Gastrocnemius medialis (tissue), 4 donors: ENCODE measurements at places on chromosomes 12 and 14.
A peak's percentile ranks its signal among the peaks of the same experiment; 100 is the strongest.

DNA sequence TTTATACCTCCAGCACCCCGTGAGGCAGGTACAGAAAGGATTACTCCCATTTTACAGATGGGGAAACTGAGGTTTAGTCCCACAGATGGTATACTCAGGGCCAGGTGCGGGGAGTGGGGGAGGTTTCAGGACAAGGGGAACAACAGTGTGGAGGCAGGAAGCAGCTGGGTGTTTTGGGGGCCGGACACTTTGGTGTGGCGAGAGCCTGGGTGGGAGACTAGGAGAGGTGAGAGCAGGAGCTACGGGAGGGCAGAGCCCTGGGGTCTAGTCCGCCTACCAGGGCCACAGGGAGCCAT lies 61.7 kb downstream of the DIO3 start:
- no peaks in the 10 kb centered on the region for H3K27me3 ChIP-seq
- H3K27ac ChIP-seq = no peak overlapping the region
- H3K4me3 ChIP-seq = no peak overlapping the region
- H3K4me1 ChIP-seq = peaks cover 5% of the 10 kb centered on the region

DNA sequence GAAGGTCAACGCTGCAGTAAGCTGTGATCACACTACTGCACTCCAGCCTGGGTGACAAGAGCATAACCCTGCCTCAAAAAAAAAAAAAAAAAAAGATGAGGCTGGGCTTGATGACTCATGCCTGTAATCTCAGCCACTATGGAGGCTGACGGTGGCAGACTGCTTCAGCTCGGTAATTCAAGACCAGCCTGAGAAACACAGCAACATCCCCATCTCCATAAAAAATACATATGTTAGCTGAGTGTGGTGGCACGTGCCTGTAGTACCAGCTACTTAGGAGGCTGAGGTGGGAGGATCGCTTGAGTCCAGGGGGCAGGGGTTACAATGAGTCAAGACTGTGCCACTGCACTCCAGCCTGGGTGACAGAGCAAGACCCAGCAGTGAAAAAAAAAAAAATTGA lies 50.4 kb downstream of the GXYLT1 start:
- no peak for DNase-seq
- no peak overlapping the region for H3K4me3 ChIP-seq
- no peaks in the 10 kb centered on the region for H3K36me3 ChIP-seq
- no peaks in the 10 kb centered on the region for H3K4me1 ChIP-seq
- no peak overlapping the region for H3K27ac ChIP-seq

DNA sequence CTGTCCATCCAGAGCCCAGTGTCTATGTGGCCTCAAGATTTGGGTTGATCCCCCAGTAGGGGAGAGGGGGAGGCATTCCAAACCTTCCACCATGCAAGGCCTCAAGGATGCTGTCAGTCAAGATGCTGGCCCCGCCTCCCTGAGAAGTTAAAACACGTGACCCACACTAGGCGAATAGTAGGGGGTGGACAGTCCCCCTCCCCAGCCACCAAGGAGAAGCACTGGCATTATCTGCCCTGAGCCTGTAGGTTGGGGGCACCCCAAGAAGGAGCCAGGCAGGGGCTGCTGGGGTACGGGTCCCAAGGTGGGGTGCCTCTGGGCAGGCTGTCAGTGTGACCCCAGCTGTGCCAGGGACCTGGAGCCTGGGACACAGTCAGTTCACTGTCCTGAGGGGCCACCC lies 2.3 kb downstream of the SLC25A29 start:
- no peak for DNase-seq
- H3K36me3 ChIP-seq = no peaks in the 10 kb centered on the region
- no peak overlapping the region for H3K27ac ChIP-seq
- H3K27me3 ChIP-seq = no peaks in the 10 kb centered on the region
- H3K4me3 ChIP-seq = no peak overlapping the region
- H3K4me1 ChIP-seq = peaks cover 10% of the 10 kb centered on the region

GRCh38 chr12:110767863-110768262 lies 25.2 kb upstream of the PPP1CC start:
- H3K27ac ChIP-seq = no peak overlapping the region
- DNase-seq = no peak
- no peak overlapping the region for H3K4me3 ChIP-seq
- H3K36me3 ChIP-seq = no peaks in the 10 kb centered on the region

DNA sequence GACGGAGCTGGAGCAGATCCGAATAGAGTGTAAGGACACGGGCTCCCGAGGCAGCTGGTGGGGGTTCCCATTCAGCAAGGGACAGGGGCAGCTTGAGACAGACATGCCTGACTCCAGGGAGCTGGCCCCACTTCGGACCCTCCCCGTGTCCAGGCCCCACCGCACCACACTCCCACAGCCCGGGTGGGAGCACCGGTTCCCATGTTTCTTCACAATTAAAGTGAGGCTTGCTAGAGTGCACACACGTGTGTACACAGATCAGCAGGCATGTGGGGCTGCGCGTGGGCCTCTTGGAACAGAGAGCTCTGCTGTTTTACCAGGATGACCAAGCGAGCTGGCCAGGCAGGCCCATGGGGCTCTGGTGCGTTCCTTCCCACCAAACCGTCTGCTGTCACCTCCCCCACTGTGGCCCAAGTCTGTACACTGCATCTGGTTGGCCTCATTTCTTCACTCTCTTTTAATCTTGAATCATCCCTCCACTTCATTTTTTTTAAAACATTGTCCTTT lies 48.0 kb downstream of the SLC6A12 start:
- no peak overlapping the region for H3K4me3 ChIP-seq
- DNase-seq = no peak
- H3K27ac ChIP-seq = no peak overlapping the region
- peaks cover 6% of the 10 kb centered on the region for H3K27me3 ChIP-seq
- H3K4me1 ChIP-seq = no peaks in the 10 kb centered on the region

GRCh38 chr14:79318371-79318770 lies 892.9 kb downstream of the DIO2 start:
- peaks cover 2% of the 10 kb centered on the region for H3K27me3 ChIP-seq
- no peaks in the 10 kb centered on the region for H3K36me3 ChIP-seq
- DNase-seq = no peak
- no peak overlapping the region for H3K4me3 ChIP-seq
- H3K4me1 ChIP-seq = no peaks in the 10 kb centered on the region

DNA sequence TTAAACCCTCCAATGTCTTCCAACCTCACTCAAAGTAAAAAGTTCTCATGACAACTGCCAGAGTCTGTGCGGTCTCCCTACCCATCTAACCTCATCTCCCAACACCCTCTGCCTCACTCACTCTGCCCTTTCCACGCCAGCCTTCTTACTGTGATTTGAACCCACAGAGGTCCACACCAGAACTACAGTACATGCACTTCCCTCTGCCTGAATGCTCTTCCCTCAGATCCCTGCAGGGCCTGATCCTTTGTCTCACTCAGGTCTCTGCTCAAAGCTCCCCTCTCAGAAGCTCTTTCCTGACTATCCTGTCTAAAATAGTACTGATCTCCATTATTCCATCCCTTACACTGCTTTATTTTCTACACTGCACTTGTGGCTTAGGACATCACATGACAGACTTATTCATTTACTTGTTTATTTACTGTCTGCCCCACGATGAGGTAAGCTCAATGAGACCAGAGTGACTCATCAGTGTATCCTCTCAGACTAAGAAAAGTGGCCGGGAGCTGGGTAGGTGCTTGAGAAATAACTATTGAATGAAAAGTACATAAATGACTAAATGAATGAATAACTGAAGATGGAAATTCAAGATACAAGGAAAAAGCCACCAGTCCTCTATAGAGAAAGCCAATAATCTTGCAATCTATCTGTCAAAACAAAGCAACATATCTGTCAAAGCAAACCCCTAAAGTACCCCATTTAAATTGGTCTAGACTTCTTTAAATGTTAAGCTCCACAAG lies 17.1 kb downstream of the POMT2 start:
- no peaks in the 10 kb centered on the region for H3K36me3 ChIP-seq
- no peaks in the 10 kb centered on the region for H3K27me3 ChIP-seq
- peak; percentile 69 for DNase-seq
- H3K27ac ChIP-seq = peak overlapping the region; percentile 97
- peaks cover 71% of the 10 kb centered on the region for H3K4me1 ChIP-seq
- H3K4me3 ChIP-seq = no peak overlapping the region

GRCh38 chr12:118418385-118419057 lies 42.2 kb downstream of the SUDS3 start:
- no peak for DNase-seq
- no peak overlapping the region for H3K4me3 ChIP-seq
- peaks cover 39% of the 10 kb centered on the region for H3K36me3 ChIP-seq
- peak overlapping the region; percentile 29 for H3K27ac ChIP-seq

GRCh38 chr12:48388460-48388859 lies 37.7 kb upstream of the ZNF641 start:
- no peak overlapping the region for H3K27ac ChIP-seq
- H3K36me3 ChIP-seq = no peaks in the 10 kb centered on the region
- no peaks in the 10 kb centered on the region for H3K27me3 ChIP-seq
- H3K4me3 ChIP-seq = no peak overlapping the region
- no peak for DNase-seq

DNA sequence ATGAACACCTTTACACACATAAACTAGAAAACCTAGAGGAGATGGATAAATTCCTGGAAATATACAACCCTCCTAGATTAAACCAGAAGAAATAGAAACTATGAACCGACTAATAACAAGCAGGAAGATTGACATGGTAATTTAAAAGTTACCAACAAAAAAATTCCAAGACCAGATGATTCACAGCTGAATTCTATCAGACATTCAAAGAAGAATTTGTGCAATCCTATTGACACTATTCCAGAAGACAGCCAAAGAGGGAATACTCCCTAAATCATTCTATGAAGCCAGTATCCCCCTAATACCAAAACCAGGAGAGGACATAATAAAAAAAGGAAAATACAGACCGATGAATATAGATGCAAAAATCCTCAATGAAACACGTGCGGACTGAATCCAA lies 102.6 kb upstream of the KRR1 start:
- no peak overlapping the region for H3K27ac ChIP-seq
- no peak for DNase-seq
- no peak overlapping the region for H3K4me3 ChIP-seq
- no peaks in the 10 kb centered on the region for H3K36me3 ChIP-seq

- H3K4me3 ChIP-seq = no peak overlapping the region
- H3K27me3 ChIP-seq = no peaks in the 10 kb centered on the region
- H3K36me3 ChIP-seq = no peaks in the 10 kb centered on the region
Measured at GRCh38 chr14:106442857-106443256, 916.5 kb downstream of the TMEM121 start.

- H3K4me3 ChIP-seq = no peak overlapping the region
- no peaks in the 10 kb centered on the region for H3K27me3 ChIP-seq
- peak overlapping the region; percentile 93 for H3K27ac ChIP-seq
- no peak for DNase-seq
- no peaks in the 10 kb centered on the region for H3K36me3 ChIP-seq
Measured at GRCh38 chr12:106308121-106308520, 5.6 kb downstream of the TCP11L2 start.

DNA sequence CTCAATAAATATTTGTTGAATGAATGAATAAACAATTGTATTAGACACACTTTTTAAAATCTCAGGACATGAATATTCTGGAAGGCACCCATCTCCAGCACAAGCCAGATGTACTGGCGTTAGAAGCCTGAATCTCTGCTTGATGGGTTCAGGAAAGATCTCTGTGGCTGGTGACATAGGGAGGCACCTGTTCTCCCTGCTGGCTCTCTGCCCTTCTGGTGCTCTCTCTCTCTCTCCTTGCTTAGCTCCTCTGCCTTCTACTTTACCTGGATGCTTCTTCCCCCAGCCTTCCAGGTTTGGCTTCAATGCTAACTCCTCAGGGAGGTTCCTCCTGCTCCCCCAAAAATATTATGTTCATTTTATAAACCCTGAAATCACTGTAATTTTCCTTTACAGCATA lies 1.5 kb downstream of the CYP46A1 start:
- no peaks in the 10 kb centered on the region for H3K36me3 ChIP-seq
- no peaks in the 10 kb centered on the region for H3K27me3 ChIP-seq
- H3K4me1 ChIP-seq = peaks cover 7% of the 10 kb centered on the region

- H3K36me3 ChIP-seq = no peaks in the 10 kb centered on the region
- no peaks in the 10 kb centered on the region for H3K27me3 ChIP-seq
- peak overlapping the region; percentile 37 for H3K27ac ChIP-seq
- peak overlapping the region; percentile 28 for H3K4me3 ChIP-seq
- no peak for DNase-seq
- H3K4me1 ChIP-seq = peaks cover 19% of the 10 kb centered on the region
Measured at GRCh38 chr14:89564286-89564957, 147.4 kb upstream of the FOXN3 start.

- no peak overlapping the region for H3K4me3 ChIP-seq
- peaks cover 16% of the 10 kb centered on the region for H3K27me3 ChIP-seq
- H3K27ac ChIP-seq = no peak overlapping the region
- no peak for DNase-seq
- no peaks in the 10 kb centered on the region for H3K4me1 ChIP-seq
Measured at GRCh38 chr12:128763395-128763794, 60.4 kb downstream of the SLC15A4 start.

DNA sequence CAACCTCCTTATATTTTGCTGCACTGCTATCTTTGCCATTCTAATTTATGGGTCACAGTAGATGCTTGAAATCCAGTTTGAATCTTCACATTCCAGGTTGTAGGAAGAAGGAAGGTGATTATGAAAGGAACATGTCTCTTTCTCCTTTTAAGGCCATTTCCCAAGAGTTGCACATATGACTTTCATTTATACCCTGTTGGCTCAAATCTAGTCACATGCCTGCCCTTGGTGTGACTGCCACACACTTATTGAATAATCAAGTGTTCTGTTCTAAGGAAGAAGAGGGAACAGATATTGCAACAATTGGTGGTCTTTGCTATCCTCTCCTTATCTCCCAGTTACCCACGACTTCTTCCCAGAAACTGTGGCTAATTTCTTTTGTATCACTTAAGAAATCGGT lies 404.3 kb downstream of the TMEM117 start:
- no peak overlapping the region for H3K27ac ChIP-seq
- no peak for DNase-seq
- no peaks in the 10 kb centered on the region for H3K36me3 ChIP-seq
- H3K27me3 ChIP-seq = no peaks in the 10 kb centered on the region
- no peak overlapping the region for H3K4me3 ChIP-seq
- no peaks in the 10 kb centered on the region for H3K4me1 ChIP-seq

DNA sequence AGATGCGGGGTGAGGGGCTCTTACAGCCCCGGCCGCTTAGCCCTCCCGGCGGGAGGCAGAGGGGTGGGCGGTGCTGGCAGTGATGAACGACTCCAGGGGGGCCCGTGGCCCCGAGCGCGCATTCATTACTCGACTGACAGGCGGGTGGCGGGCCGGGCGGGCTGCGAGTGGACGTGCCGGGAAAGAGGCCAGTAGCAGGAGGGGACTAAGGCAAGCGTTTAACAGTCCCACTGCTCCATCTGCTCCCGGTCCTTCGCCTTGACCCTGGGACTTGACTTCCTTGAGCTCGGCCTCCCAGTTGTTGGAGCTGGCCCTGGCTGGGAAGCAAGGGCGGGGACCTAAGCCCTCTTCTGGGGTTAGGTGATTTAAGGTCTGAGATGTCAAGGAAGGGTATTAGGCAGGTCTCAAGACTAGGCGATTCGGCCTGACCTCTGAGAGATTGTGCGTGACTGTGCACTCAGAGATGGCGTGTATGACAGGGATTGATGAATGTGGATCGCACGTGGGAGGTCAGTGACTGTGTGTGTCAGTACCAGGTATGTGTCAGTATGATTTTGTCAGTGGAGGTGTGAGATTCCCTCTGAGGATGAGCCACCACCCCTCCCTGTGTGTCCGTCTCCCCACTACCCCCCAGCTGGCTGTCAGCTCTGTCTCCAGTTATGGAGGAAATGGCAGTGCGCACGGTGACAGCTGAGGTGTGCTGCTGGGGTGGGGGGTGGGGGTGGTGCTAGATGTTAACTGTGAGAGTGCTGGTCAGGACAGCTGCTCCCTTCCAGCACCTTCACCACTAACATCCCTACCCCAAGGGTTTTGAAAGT lies 3.6 kb upstream of the DNAJC22 start:
- H3K4me3 ChIP-seq = peak overlapping the region; percentile 49
- H3K4me1 ChIP-seq = peaks cover 36% of the 10 kb centered on the region
- no peak for DNase-seq
- H3K36me3 ChIP-seq = no peaks in the 10 kb centered on the region
- H3K27me3 ChIP-seq = peaks cover 57% of the 10 kb centered on the region
- H3K27ac ChIP-seq = no peak overlapping the region
